ENCODE measurements at places on chromosomes 2 and 18.

DNA sequence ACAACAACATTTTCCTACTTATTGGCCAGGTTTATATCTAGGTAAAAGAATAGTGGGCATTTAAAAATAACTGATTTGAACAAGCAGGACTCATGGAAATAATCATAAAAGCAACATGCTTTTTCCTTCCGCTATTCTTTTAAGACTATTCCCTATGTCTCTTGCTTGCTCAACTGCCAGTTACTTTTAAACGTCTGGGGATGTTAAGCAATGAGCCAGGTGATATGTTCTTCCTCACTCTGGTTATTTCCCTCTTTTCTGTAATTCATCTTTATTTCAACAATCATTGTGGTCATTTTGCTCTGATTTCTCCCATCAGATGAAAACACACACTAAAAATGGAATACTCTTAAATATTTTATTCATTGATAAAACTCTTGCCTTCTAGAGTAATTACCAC is 33.4 kb upstream of the SLC8A1 start:
- no peak for DNase-seq

GRCh38 chr2:60116161-60116875 is 437.1 kb downstream of the BCL11A start:
- no peak for DNase-seq

DNA sequence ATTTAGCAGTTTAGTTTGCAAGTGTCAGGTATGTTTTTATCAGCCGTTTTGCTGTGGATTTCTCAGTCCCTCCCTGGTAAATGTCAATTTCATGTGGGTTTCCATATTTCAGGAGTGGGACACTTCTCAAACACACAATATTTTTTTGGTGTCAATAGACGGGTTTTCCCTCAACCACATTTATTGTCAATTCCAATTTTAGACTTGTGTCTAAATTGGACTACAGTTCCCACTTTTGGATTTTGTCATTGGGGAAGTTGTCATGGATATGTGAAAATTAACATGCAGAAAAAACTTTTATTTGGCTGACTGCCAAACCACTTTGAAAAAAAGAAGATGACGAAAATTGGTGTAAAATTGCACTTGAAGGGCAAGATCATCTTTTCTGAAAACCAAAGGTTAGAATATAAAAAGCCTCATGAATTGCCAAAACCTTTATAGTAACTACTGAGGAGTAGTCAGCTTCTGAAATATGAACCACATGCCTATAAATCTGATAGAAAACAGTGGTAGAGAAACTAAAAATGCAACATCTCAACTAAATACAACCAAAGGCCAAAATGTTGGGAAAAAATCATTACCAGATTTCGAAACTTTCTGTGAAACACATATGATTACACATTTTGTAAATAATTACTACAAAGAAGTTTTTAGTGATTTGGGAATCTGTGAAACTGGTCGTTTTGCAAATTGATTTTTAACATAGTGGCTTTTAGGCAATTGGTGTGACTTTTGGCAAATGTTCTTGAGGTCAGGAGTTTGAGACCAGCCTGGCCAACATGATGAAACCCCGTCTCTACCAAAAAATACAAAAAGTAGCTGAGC is 106.4 kb downstream of the BCL2L11 start:
- no peak for DNase-seq

DNA sequence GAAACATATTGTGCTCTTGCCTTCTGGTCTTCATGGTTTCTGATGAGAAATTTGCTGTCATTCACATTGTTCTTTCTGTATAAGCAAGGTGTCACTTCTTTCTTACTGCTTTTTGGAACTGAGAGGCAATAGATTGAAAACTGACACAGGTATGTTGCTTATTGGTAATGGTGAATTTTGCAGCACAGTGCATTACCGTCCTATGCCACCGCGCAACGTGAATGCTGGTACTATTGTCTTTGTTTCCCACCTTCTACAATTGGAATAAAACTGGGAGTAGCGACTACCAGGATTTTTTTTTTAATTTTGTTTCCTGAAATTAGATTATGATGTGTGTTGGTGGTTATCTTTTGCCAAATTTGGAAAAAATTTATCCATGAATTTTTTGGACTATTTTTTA is 11.4 kb downstream of the XIRP2 start:
- DNase-seq, result no peak

DNA sequence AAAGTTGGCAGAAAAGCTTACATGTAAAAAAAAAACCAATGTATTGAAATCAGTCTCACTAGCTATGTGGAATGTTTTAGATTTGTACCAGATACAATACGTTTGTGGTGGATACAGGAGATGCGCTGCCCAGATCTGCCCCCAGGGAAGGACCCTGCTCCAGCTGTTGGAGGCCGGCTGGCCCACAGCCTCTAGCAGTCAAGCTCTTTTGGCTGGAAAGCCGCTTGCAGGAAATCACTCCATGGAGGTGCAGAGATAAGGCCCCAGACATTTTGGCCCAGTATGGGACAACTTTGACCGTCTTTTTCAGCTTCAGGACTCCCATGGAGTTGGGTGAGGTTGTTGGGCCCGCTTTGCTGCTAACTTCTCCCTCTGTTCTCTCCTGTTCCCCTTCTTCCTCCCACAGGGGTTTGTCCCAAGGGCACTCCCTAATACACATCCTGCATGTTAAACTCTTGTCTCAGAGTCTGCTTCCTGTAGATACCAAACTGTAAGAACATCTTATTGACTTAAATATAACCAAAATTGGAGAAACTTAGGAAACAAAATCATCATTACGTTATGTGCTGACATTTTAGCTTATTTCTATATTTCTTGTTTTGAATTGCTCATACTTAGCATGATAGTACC is 1.7 kb upstream of the QPCT start:
- no peak for DNase-seq

DNA sequence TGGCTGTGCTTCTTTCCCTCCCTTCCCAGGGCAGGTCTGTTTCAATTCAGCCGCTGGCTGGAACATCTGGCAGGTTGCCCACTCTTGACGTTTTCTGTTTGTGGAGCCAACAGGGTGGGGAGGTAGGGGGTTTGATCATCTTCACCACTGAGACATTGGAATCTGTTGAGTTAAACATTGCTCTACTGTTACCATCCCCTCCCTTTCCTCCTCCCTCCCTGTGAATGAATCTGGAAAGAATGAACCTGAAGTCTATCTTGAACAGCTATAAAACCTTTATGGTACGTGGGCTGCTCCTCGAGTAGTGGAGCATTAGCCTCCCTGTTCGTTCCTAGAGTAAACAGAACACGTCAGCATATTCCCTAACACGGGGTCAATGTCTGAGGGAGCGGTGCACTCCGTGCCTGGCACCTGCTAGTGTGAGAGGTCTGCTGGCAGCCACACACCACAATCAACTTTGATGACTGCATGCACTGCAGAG is 249.9 kb upstream of the RBBP8 start:
- DNase-seq, result peak; percentile 61

- DNase-seq, result no peak
These were observed 741.8 kb upstream of the SALL3 start for GRCh38 chr18:78237864-78238263.

GRCh38 chr2:231780123-231780908 is 766 bp downstream of the PDE6D start:
- DNase-seq, result no peak

DNA sequence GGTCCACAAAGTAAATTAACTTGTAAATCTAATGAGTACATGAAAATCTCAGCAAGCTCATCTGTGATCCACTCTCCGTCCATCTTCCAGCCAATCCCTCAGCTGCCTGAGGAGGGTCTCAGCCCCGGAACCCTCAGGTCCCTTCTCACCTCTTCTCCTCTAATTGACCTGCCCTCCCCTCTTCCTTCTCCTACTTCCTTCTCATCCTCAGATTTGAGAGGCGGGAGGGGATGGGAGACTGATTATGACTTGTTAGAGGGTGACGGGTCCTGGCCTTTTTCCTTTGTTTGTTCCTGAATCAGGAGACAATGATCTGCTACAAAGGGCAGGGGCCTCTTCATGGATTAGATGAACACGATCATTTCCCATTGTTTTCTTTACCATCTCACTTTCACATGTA is 80.1 kb downstream of the CYBRD1 start:
- DNase-seq, result no peak

DNA sequence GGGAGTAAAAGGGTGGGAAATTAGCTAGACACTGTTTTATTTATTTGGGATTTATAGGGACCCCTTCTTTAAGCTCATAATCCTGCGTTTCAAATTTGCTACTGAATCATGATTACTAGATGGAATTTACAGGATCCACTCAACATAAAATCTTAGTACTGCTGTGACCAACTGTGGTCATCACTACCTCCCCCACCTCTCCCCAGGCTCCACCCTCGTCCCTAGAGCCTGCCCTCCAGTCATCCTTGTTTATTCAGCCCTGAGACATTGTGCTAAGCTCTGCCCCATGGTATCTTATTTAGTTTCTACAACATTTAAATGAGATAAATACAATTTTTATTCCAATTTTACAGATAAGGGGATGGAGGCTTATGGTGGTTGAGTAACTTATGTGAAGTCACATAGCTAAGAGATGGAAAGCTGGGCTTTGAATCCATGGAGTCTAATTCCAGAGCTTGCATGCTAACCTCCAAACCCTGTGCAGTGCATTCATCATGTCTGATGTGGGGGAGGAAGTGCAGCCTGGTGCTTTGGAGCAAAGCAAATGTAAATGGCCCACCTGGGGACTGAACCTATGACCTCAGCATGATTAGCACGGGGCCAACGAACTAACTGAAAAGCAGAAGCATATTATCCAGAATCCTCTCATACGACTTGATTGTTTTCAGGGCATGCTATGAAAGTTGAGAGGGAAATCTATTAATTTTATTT is 502.4 kb downstream of the TMEM182 start:
- DNase-seq, result no peak

- no peak for DNase-seq
These were observed 39.0 kb upstream of the NEDD4L start for GRCh38 chr18:58005011-58005410.

- no peak for DNase-seq
These were observed 54.1 kb downstream of the HDAC4 start for GRCh38 chr2:239346676-239347075.

- DNase-seq, result no peak
These were observed 278.0 kb upstream of the DSEL start for GRCh38 chr18:67794521-67794920.

DNA sequence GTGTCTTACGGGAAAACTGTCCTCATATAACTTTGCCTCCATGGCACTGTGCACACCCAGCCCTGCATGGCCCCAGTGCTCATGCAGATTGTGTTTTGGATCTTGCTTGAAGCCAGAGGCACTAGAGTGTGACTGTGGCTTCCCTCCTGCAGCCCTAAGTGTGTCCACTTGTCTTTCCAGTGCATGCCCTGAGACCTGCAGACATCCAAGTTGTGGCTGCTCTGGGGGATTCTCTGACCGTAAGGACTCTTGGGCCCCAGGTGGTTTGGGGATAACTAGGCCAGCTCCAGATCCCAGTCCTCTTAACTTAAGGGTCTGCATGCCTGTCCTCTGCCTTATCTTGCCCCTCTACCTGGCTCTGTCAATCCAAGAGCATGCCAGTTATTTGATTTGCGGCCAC is 96.6 kb downstream of the PLB1 start:
- DNase-seq, result no peak

DNA sequence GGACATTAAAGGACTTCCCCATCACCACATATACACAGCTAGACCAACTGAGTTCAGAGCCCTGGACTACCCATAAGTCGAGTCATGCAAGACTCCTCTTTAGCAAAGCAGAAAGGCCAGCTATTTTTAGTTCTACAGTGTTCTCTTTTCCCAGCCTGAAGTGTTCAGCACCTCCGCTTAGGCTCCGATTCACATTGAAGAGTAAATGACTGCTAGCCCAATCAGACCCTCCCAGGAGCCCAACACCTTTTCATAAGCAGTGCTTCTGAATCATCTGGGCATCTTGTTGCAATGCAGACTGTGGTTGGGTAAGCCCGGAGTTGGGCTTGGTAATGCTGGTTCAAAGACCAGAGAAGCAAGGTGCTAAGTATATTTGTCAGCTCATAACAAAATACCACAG is 138.6 kb upstream of the MSH6 start:
- DNase-seq, result no peak

- no peak for DNase-seq
These were observed 138.1 kb downstream of the KCNJ3 start for GRCh38 chr2:154836632-154837031.

Measured in breast epithelium (tissue), 4 donors.